ENCODE measurements at places on chromosomes 11 and 22. TPM values are rescaled to one million over a fixed set of nuclear protein-coding genes. Genes with fewer than 3 reads are reported as not detected.
A peak's percentile ranks its signal among the peaks of the same experiment; 100 is the strongest.

Gene NXPE4
- total RNA-seq, result not detected

- H3K27ac ChIP-seq, result no peak overlapping the region
- no peaks in the 10 kb centered on the region for H3K4me1 ChIP-seq
- DNase-seq, result no peak
- H3K36me3 ChIP-seq, result no peaks in the 10 kb centered on the region
Observed at GRCh38 chr22:26830837-26831236, 173.4 kb downstream of the MIAT start.

DNA sequence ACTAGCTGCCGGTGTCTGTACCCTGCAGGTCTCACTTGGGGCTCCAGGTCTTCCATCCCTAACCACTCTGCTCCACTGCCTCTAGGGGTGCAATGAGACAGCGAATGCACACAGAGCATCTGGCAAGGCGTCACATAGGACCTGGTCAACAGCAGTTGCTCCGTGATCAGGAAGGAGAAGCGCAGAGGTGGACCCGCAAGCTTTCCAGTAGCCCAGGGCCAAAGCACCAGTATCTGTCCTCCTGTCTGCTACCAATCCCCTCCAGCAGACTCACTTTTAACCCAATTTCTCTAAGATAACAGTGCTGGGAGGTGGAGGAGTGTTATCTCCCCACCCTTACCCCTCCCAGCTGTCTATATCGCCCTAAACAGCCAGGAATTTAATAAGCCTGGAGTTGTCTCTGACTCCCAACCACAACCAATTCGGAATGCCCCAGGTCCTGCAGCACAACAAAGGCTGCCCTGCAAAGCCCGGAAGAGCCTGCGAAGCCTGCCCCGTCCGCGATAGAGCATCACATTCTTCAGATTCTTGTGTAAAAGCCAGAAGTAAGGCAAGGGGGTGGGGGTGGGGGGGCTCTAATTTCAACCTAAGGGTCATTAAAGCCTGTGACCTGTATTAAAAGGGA lies 19.3 kb downstream of the MYH9 start:
- H3K4me3 ChIP-seq, result peak overlapping the region; percentile 63
- H3K27ac ChIP-seq, result peak overlapping the region; percentile 96
- H3K4me1 ChIP-seq, result peaks cover 99% of the 10 kb centered on the region
- peaks cover 71% of the 10 kb centered on the region for H3K36me3 ChIP-seq
- peak; percentile 66 for DNase-seq

Gene SYT13
- not detected for total RNA-seq

Gene BET1L
- 45.5 TPM for total RNA-seq

All from activated CD4-positive, alpha-beta T cell treated with anti-CD3 and anti-CD28 coated beads for 36 hours (primary cell).